ENCODE measurements at places on chromosomes 2 and 18.

DNA sequence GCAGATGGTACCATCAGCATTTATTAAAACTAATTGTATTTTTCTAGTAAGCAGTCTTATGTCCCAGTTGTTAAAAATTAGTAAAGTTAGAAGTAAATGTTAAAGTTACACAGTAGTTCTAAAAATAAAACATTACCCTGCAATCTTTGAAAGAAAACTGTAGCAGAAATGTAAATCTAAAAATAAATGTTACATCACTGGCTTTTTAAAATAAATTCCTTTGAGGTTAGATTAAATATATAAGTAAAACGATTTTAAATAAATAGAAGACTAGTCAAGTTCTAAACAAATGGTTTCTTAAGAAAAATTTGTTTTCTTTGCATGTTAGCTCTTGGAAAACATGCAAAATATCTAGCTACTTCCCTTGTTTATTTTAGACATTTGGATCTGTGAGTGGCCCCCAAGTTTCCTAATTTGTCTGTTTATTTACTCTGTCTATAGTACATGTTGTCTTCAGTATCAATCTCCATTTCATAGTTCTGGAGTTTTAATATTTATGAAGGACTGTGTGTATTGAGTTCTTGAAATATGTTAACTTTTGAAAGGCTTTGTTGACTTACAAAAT is 58.2 kb downstream of the GLS start:
- DNase-seq: no peak

DNA sequence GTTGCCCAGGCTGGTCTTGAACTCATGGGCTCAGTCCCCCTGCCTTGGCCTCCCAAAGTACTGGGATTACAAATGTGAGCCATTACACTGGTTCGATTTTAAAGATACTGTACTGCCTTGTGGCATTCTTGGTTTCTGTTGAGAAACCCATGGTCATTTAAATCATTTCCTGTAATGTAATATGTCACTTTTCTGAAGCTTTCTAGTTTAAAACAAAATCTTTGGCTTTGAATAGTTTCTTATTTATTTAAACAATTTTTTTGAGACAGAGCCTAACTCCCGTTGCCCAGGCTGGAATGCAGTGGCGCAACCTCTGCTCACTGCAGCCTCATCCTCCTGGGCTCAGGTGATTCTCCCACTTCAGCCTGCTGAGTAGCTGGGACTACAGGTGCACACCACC is 8.9 kb downstream of the ZNF512 start:
- DNase-seq: no peak

DNA sequence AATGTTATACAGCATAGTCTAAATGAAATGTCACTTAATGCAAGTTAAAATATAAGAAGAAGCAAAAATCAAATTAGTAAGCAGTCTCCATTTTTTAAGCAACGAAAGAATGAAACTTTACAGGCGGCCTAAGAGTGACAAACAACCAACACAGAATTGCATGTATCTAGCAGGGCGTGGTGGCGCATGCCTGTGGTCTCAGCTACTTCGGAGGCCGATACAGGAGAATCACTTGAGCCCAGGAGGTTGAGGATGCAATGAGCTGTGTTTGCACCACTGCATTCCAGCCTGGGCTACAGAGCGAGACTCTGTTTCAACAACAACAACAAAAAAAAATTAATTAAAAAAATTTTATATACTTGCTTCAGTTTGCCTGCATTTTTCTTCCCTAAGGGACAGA is 16.6 kb downstream of the RBMS1 start:
- DNase-seq: no peak

DNA sequence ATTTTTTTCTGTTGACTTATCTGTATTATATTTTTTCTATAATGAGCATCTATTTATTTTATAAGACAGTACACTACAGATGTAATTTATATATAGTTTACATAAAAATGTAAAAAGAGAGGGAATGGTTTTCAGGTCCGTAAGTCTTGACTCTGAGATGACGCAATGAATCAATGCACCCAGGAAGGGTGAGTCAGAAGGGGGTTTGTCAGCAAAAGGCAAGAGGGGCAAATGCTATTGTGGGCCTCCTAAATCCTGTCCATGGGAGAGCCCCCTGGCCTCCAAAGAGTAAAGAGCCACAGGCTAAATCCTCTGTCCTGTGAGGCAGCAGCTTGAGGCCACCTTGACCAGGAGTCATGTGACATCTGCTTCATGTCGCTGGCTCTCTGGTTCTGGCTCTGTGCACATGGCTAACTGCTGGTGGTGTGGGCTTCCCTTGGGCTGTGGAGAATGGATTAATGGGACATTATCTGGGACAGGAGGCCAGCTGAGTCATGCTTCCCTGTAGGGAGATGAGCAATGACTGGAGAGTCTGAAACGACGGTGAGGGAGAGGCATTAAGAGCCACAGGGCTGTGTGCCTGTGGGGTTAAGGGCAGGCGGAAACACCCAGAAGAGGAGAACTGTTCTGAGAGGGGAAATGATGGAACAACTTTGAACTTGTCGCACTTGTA is 22.8 kb upstream of the ASB18 start:
- no peak for DNase-seq

DNA sequence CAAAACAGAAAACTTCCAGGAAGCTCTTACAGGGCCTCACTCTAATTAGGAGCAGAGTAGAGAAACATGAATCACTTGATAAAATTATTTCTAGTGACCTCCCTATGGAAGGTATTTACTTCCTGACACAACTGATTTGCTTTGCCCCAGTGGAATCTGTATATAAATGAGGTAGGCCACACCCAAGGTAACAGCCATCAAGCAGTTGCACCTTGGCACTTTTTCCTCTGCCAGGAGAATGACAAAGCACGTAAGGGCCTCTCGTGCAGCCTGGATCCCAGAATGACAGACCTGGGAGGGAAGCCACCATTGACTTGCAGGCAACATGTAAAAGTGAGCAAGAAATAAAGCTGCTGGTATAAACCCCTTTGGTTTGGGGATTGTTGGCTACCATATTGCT is 620.0 kb upstream of the SLC39A10 start:
- no peak for DNase-seq

GRCh38 chr18:43031169-43031568 is 84.3 kb downstream of the RIT2 start:
- no peak for DNase-seq

GRCh38 chr2:28583899-28584553 is 88.2 kb downstream of the PLB1 start:
- DNase-seq: no peak

DNA sequence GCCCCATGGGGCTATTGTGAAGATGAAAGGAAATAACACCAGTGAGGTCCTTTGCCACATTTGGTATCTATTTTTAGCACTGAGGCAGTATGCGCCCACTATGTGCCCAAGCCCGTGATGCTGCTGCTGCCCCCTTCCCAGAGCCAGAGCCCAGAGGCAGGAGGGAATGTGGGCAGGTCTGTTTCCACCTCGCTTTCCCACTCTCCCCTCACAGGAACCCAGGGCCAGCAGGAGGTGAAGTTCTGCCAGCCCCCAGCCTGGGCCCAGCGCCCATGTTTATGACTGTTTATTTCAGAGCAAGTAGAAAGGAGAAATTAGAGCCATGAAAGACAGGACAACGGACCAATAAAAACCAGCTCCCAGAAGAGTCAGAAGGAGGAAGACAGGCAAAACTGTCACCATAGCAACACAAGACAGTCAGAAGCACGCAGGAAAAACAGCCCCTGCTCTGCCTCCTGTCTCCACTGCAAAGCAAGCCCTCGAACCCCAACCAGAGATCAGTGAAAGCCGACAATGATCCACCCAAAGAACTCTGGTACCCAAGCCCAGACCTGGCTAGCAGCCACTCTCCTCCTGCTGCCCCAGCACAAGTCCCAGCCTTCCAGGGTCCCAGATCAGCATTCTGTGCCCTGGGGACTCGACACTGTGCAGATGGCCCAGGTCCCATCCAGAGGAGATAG is 1.4 kb downstream of the CYRIA start:
- no peak for DNase-seq

- no peak for DNase-seq
Measured at GRCh38 chr18:33593261-33593660, 15.2 kb downstream of the ASXL3 start.

- DNase-seq: no peak
Measured at GRCh38 chr2:102806250-102806837, 44.5 kb downstream of the TMEM182 start.

DNA sequence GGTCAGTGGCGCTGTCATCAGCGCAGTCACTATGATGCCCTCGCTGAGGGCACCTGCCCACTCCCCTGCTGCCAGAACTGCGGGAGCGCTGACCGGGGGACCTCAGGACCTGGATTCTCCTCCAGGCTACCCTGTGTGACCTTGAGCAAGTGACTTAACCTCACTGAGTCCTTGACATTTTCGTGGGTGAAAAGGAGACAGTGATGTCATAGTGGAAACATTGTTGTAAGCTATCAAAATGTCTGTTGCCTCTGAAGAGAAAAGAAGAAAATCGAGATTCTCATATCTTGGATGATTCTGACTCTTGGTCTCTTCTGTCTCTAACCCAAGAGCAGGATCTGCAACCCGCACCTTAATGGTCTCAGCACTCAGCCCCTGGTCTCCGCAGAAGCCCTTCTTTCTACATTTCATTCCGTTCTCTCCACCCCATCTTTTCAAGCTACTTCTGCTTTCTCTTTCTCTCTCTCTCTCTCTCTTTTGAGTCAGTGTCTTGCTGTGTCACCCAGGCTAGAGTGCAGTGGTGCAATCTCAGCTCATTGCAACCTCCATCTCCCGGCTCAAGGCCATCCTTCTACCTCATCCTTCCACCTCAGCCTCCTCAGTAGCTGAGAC is 978 bp upstream of the TUBA4A start:
- peak; percentile 76 for DNase-seq

- DNase-seq: no peak
Measured at GRCh38 chr2:207635468-207636200, 10.4 kb upstream of the METTL21A start.

DNA sequence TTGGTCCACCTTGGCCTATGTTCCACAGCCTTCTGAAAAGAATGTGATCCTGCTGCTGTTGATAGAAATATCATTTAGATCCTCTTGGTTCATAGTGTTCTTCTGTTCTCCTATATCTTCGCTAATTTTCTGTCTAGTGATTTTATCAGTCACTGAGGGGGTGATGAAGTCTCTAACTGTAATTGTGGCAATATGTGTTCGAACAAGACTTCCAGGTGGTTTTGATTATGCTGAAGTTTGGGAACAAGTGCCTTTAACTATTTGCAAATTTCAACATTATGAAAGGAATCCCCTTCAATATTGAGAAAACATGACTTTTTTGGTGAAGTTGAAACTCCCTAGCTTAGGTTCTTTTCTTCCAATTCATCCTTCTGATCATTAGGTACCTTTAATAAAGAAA is 140.4 kb downstream of the MTX2 start:
- DNase-seq: no peak

- DNase-seq: no peak
Measured at GRCh38 chr2:140747665-140748064, 1383.2 kb downstream of the LRP1B start.

DNA sequence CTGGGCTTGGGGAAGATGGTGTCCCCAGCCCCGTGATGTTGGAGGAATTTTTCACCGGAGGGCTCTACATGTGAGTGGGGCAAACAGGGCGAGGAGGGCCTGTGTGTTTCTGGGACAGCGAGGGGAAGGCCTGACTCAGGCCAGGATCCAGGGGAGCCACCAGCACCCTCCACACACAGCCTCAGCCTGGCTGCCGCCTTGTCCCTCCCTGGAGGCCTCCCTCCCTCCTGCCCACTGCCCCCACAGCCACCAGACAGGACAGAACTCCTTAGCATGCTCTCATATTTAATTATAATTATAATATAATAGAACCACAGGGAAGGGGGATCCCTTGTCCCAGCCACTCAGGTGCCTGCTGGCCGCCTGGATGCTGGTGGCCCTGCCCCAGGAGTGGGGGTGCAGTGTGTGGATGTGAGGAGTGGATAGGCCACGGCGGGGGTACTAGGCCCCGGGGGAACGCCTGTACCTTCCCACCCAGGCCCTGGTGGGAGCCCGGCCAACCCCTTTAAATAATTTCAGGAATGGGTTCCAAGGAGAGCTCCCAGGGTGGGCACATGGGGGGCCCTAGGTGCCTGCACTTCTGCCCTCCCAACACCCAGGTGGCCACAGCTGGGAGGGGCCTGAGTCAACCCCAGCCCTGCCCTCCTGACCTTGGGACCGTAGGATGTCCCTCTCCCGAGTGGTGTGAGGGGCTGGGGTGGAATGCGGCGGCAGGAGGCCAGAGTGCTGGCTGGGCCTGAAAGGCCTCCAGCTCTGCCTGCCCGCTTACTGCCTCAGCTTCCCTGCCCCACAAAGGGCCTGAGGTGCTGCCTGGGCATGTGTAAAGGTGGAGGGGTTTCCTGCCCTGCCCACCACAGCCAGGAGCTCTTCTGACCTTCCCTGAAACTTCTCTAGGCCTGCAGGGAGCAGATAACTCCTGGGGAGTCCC is 8.8 kb downstream of the PDCD1 start:
- no peak for DNase-seq

DNA sequence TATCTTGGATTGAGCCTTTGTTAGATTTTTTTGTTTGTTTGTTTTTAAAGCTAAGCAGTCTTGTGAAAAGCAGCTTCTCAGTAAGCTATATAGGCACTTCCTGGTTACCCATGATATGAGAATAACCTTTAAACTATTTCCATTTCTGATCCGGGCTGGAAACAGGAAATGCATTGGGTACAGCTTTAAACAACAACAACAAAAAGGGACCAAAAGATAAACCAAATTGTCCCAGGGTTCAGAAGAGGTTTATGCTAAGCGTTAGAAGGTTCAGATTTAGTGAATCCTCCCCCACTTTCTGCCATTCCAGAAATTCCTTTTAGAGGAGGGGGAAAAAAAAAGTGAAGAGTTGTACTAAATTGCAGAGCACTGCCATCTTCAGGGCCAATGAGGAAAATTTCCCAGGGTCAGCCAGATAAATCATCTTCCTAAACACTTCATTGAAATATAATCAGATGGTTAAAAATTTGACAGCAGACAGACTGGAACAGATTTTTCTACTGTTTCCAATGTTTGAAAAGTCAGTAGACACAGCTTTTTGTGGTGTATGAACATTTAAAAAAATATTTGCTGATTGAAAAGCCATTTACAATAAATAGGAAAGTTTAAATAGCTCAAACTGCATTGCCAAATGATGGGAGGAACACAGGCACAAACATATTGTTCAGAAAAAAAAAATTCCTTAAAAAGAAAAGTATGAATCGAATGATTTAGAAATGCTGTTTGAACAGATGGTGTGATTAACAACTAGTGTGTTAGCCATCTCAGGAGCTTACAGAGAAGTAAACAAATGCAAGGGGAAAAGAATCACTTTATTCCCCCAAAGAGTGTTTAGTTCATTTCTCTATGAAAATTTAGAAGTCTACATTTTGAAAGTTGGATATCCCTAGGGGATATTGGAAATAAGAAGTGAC is 189.9 kb upstream of the TANK start:
- no peak for DNase-seq

- no peak for DNase-seq
Measured at GRCh38 chr2:231348173-231348572, 47.3 kb upstream of the B3GNT7 start.

DNA sequence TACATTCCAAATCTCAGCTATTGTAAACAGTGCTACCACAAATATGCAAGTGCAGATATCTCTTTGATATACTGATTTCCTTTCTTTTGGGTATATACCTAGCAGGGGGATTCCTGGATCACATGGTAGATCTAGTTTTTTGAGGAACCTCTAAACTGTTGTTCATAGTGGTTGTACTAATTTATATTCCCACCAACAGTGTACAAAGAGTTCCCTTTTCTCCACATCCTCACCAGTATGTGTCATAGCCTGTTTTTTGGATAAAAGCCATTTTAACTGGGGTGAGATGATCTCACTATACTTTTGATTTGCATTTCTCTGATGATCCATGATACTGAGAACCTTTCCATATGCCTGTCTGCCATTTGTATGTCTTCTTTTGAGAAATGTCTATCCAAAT is 6.3 kb upstream of the CCNT2 start:
- DNase-seq: no peak

- no peak for DNase-seq
Measured at GRCh38 chr2:240479111-240479501, 43.6 kb downstream of the GPC1 start.

Data from naive thymus-derived CD4-positive, alpha-beta T cell (primary cell).